ENCODE measurements at places on chromosomes 3 and 15. TPM values are rescaled to one million over a fixed set of nuclear protein-coding genes. Genes with fewer than 3 reads are reported as not detected.

Gene HEG1
- 5.5 TPM for total RNA-seq

Gene GOLGA8N
- 2.7 TPM for total RNA-seq

Gene PSMD6
- 79.4 TPM for total RNA-seq

Gene CX3CR1
- 0.37 TPM for total RNA-seq

Gene MTHFS
- 29.2 TPM for total RNA-seq

Gene KLF15
- total RNA-seq = 0.16 TPM

Gene PIK3CB
- 20.3 TPM for total RNA-seq

Gene RARB
- not detected for total RNA-seq

Gene ATP2B2
- not detected for total RNA-seq

Gene PLCH1
- not detected for total RNA-seq

Gene C3orf20
- total RNA-seq = 0.16 TPM

Gene TM4SF18
- total RNA-seq = not detected

Gene CHST14
- total RNA-seq = 6.0 TPM

Gene HDC
- 1.2 TPM for total RNA-seq

Gene PTPRG
- total RNA-seq = not detected

Gene PLS1
- total RNA-seq = 5.4 TPM

Gene TMEM43
- 42.1 TPM for total RNA-seq

Gene MKRN3
- total RNA-seq = 0.80 TPM

Gene GP9
- not detected for total RNA-seq

Gene NR2F2
- total RNA-seq = not detected

Gene SCG3
- not detected for total RNA-seq

Gene RAB6B
- 3.1 TPM for total RNA-seq

Gene KCNAB1
- total RNA-seq = not detected

Gene LMAN1L
- 1.6 TPM for total RNA-seq

Gene CPNE9
- total RNA-seq = 0.54 TPM

Gene SERINC4
- 0.17 TPM for total RNA-seq

Gene ACAN
- not detected for total RNA-seq
